Epithelial cell of proximal tubule (primary cell): ENCODE measurements at places on chromosomes 3 and 15.

DNA sequence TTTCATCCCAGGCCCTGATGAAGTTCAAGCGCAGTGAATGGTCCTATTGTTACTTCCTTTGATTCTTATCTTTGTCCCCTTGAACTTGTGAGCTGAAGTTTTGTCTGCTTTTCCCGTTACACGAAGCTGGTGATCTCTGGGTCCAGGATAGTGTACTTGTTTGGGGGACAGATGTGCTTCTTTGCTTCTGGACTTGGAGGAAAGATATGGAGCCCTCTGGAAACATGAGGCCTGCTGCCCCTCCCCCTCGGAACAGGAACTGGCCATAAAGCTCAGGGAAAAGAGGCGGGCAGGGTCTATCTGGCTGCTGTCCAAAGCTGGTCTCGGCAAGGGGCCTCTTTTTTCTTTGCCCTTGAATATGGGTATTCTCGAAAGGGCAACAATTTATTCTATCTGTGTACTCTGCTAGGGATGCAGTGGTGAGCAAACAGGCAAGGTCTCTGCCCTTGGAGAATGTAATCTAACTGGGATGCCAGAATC is 47.6 kb downstream of the IDH2 start:
- no peak for DNase-seq

DNA sequence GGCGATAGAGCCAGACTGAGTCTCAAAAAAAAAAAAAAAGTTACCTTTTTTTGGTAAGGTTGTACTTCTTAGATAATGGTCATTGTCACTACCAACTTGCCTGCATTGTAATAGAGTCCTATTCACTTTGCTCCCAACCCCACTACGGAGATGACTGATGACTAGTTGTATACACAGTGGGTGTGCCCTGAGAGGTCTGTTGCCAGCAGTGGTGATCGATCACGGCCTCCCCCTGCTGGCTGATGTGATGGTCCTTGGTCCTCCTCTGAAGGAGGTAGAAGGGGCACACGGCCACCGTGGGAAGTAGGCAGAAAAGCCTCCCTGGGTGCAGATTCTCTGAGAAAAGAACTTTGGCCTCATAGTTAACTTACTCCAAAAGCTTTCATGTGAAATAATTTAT is 10.7 kb downstream of the GCNT3 start:
- DNase-seq: no peak

GRCh38 chr15:87767516-87767915 is 489.0 kb downstream of the NTRK3 start:
- DNase-seq: no peak

DNA sequence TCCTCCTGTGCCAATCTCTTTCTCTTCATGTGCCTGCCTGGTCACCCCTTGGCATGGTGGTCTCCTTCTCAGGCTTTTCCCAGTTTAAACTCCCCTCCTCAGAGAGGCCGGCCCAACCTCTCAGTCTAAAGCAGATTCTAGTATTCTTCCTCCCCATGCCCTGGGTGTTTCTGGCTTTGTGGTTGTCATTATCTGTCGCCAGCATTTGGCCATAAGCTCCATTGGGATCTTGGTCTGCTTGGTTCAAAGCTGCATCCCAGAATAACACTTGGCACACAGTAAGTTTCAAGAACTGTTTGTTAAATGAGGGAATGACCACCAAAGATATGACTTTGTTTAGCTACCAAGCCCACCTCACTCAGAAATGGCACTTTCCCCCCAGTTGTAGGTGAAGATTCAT is 11.2 kb upstream of the RAD18 start:
- DNase-seq: no peak

- no peak for DNase-seq
These were observed 92.7 kb upstream of the GOLGA8J start for GRCh38 chr15:29990035-29990434.

- no peak for DNase-seq
These were observed 91.1 kb downstream of the LINGO1 start for GRCh38 chr15:77541421-77542181.

- peak; percentile 90 for DNase-seq
These were observed 16.1 kb downstream of the AMOTL2 start for GRCh38 chr3:134357914-134358811.

GRCh38 chr15:41336549-41336948 is 3.9 kb downstream of the NUSAP1 start:
- DNase-seq: no peak

DNA sequence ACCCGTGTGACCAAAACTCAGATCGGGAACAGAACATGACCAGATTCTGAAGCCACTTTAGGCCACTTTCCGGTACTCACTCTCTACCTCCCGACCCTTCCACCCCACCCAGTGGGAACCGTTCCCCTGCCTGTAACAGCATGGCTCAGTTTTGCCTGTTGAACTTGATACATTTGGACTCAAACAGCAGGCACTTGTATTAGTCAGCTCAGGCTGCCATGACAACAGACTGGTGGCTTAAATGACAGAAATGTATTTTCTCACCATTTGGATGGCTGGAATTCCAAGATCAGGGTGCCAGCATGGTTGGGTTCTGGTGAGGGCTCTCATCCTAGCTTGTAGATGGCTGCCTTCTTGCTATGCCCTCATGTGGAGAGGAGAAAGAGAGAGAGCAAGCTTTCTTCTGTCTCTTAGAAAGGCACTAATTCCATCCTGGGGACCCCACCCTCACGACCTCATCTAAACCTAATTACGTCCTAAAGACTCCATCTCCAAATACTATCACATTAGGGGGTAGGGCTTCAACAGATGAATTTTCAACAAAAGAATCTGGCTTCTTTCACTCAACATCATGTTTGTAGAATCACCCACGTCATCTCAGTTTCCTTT is 9.3 kb upstream of the SSUH2 start:
- DNase-seq: no peak

DNA sequence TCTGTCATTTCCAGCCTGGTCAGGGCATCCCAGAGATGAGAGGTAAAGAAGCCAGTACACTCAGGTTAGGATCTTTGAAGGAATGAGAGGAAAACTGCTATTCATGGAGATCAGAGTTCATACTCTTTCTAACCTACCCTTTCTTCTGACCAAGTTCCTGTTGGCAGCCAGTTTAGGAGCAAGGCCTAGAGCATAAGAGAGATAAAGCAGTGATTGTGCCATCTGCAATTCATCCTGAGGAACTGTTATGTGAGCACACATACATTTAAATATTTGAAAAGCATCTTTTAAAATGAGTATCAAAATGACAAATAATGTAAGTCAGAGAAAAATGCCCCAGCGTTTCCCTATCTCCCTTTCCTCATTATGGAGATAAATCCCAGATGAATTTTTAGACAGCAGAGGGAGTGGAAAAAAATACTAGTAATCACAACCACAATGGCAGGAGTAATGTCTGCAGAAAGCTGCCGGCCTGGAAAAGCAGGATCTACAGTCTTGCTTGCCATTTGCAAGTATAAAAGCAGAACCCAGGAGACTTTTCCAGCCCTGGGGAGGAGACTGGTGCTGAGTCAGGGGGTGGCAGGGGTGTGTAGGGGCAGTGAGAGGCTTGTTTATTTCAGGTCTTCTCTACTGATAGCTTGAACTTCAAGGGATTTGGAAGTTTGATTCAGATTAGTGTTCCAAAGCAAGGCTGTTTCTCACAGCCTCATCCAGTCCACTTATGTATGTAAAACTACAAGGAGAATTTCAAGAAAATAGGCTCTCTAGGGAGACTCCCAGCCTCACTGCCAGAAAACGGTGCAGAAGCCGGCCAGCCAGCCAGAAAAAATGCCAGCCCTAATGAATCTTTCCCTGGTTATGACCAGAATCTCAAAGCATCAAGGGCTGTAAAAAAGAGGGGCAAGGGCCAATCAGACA is 1052.4 kb downstream of the TUSC7 start:
- DNase-seq: no peak

GRCh38 chr3:169286214-169286613 is 377.3 kb downstream of the MECOM start:
- no peak for DNase-seq

DNA sequence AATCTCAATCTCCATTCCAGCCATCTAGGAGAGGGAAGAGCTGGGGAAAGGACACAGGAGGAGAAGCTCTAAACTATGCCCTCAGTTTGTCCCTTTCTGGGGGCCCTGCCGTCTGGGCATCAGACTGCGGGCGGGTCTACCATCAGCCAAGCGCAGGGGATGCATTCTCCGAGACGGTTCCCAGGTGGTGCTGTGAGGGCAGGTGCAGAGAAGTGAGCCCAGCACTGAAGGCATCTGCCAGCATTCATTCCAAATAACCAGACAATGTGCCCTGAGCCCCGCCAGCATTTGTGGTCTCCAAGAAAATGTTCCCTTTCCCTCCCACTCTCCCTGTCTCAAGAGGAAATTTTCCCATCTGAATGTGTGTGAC is 265.7 kb downstream of the XXYLT1 start:
- no peak for DNase-seq

- DNase-seq: no peak
These were observed 800.6 kb upstream of the CFAP20DC start for GRCh38 chr3:59850417-59850816.

- no peak for DNase-seq
These were observed 49.5 kb upstream of the GK5 start for GRCh38 chr3:142274908-142275307.

GRCh38 chr3:54940971-54941370 is 13.1 kb upstream of the LRTM1 start:
- no peak for DNase-seq

- DNase-seq: no peak
These were observed 1.3 kb upstream of the MEF2A start for GRCh38 chr15:99564221-99565048.

- no peak for DNase-seq
These were observed 283.3 kb downstream of the KLF13 start for GRCh38 chr15:31609906-31610305.

GRCh38 chr3:38367779-38368178 is 21.2 kb downstream of the XYLB start:
- no peak for DNase-seq

DNA sequence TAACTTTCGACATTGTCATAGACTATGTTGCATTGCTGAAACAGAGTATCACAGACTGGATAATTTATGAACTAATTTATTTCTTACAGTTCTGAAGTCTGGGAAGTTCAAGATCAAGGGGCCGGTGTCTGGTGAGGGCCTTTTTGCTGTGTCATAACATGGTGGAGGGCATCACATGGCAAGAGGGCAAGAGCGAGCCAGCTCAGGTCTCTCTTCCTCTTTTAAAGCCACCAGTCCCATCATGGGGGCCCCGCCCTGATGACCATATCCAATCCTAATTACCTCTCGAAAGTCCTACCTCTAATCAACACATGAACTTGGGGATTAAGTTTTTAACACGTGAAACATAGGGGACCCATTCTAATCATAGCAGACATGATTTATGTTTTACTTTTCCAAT is 33.5 kb upstream of the DCUN1D1 start:
- DNase-seq: no peak

- no peak for DNase-seq
These were observed 57.1 kb downstream of the FEM1B start for GRCh38 chr15:68334661-68335124.

DNA sequence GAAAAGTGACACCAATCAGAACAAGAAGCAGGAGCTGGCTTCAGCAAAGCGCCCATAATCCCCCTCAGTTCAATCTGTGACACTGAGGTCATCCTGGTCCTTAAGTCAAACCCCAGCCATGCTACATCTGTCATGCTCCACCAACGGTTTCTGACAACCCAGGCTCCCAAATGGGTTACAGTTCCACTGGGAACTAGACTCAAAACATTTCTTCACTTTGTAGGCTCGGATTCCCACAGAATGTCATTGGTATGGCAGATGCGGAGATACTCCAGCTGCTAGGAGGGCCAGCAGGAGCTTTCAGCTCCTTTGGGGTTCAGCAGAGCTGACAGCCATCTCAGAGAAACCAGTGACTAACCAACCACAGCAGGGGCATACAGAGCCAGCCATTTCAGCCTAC is 48.9 kb downstream of the SUMF1 start:
- DNase-seq: no peak

DNA sequence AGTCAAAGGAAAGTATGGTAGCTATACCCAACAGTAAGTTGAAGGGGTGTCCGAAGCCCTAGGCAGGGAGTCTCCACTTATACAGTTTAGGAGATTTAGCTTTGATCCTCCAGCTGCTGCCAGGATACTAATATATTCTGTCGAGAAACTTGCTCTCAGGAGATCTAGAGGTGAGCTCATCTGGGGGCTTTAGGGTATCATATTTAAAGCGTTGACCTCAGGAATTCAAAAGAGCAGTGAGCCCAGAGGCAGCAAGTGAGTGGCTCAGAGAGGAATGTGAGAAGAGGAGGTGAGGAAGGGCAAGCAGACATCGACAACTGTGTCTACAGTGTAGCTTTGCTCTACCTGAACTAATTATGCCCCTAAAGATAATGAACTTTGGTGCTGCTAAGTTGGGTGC is 245.1 kb upstream of the LRTM1 start:
- no peak for DNase-seq

- DNase-seq: no peak
These were observed 199.6 kb downstream of the EFHB start for GRCh38 chr3:19734453-19734852.

DNA sequence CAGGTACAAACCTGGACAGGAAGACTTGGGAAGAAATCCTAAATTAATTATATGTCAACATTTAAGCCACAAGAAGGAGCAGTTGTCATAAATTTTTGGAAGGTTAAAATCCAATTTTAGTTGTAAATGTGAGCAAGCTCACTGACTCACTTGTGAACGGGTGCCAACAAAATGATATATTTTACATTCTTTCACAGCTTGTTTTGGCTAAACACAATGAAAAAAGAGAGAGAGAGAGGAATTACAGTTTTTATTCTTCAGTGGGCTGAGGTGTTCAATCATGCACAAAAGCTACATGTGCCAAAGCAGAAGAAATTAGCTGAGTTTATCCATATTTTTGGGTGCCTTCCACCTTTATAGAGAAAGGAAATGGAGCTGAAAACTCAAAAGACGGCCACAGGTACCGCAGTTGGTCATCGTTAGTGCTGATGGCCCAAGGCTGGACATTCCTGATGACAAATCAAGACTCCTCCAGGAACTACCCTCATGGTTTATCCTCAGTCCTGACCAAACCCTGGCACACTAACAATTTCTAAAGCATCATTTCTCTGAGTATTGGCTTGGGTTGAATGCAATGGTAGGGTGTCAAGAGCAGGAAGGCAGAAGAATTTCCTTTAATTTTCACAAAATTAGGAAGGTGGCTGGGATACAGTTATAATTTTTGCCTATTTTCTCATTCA is 37.6 kb upstream of the WNT5A start:
- DNase-seq: no peak

DNA sequence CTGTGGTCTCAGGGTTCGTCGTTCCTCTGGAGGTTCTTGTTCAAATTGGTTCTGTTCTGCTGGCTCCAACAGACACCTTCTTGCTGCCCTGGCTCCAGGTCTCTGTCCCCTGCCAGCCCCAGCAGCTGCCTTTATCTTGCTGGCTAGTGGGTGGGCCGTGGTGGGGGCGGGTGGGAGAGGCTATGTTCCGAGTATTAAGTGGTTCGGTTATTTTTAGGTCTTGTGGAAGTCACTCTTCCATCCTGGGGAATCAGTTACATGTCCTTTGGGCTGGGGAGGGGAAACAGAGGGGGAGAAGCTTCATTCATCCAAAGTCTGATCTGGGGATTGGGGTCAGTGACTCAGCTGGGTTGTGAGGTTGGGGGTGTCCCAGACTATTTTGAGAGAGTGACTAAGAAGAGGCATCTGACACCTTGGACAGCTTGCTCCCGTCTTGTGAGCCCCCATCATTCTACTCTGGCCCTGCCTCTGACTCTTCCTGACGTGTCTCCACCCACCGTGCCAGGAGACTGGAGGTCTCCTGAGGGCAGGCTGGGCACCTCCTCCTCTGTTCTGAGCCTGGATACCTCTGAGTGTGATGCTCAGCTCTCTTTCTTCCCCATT is at the start of gene XIRP1:
XIRP1 (minus strand) TSS at position 106 of the 603 bp plus-strand sequence. CDS start 3,150 bp downstream, outside the sequence.
- no peak for DNase-seq

- DNase-seq: no peak
These were observed 14.5 kb downstream of the GATM start for GRCh38 chr15:45363801-45364200.
